ENCODE measurements at places on chromosomes 3 and 15.

DNA sequence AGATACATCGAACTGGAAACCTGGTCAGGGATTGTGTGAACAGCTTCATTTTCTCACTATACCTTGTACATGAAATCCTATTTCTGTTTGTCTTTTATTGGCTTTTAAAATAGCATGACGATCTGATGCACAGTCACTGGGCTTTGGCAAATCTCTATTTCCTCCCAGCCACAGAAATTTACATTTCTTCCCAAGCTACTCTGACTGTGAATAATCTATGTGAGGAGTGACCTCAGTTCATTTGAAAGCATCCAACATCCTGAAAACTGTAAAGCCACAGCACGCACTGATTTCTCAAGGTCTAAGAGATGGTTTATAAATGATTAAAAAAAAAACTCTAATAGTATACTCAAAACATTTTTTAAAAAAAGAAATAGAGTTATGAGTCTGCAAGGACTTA lies 450.3 kb downstream of the IL5RA start:
- no peak for DNase-seq

GRCh38 chr3:48564667-48565066 lies 1.1 kb upstream of the UCN2 start:
- DNase-seq: no peak

- no peak for DNase-seq
Measured at GRCh38 chr3:194711913-194712312, 26.2 kb downstream of the FAM43A start.

GRCh38 chr15:46753946-46754345 lies 963.4 kb upstream of the SEMA6D start:
- DNase-seq: no peak

DNA sequence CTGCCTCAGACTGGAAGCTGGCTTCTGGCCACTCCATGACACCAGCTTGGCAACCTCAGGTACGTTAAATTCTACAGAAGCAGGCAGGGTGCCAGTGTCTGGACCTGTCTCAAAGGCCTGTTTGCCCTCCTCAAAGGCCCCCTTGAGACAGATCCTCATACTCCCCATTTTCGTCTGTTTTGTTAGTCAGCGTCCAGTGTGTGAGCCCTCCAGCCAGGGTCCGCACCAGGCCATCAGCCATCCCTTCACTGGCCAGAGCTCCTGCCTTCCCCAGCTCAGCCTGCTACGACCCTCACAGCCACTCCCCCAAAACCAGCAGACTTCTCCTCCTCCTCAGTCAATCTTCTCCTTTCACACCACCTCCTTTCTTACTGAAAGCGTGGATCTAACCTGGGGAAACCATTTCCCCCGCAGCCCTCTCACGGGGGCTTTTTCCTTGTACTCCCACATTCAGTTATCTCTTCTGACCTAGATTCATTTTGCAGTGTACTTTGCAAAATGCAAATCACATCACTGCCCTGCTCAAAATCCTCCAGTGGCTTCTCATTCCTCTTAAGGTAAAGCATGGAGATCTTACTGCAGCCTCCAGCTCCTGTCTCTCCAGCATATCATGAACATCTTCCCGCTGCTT lies 66.1 kb upstream of the CTDSPL start:
- no peak for DNase-seq

DNA sequence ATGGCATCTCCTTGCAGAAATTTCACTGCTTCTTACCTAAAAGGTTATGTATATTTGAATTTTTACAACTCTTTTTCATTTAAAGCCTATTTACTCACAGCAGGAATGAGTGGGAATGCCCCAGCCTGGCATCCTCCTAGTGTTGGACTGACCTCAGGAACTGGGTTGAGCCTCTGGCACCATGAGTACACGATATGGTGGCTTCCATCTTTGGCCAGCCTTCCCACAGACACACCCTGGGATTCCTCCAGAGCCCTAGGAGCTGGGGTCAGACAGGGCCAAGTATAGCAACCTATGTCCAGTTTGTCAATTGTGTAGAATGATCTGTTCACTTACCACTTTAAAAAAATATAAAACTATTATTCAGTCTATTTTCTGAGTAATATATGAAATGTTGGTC lies 57.2 kb upstream of the HEG1 start:
- DNase-seq: no peak

- no peak for DNase-seq
Measured at GRCh38 chr3:98691897-98692296, 71.2 kb upstream of the ST3GAL6 start.

DNA sequence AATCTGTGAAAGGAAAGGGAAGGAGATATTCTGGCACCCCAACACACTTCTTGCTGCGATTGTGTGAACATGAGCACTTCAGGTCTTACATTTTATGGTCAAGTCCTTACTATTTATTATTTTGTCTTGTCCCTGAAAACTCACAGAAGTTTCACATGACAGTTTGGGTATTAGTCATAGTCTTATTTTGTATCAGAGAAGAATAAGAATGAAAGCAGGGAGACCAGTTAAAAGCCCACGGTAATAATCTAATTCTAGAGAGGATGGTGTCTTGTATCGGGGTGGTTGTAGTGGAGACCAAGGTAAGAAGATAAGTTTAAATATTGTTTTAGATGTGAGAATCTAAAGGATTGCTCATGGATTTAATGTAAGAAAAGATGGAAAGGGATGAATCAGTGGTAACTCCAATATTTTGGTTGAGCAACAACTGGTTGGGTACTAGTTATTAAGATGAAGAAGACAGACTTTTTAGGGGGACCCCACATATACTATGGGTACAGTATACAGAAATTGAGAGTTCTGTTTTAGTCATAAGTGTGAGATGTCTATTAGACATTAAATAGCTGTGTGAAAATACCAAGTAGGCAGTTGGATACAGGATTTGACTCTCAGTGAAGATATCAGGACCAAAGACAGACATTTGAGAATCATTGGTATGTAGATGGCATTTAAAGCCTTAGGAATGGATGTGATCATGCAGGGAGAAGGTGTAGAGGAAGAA lies 227.6 kb downstream of the MFSD1 start:
- DNase-seq: no peak

DNA sequence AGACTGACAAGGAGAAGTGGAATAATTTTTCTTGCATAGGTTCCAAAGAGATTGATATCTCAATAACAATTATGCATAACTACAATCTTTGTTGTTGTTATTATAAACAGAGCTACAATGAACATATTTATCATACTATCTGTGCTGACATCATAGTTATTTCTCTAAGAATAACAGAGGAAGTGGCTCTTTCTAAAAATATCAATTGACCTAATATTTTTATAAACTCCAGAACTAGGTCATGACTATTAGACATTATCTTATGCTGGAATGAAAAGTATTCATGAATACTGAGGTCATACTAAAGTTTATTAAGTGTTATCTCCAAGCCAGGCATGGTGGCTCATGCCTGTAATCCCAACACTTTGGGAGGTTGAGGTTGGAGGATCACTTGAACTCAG lies 114.1 kb downstream of the DCLK3 start:
- DNase-seq: no peak

Measured in right lung (tissue), 10 donors.